ENCODE measurements at places on chromosomes 5 and 9. TPM values are rescaled to one million over a fixed set of nuclear protein-coding genes. Genes with fewer than 3 reads are reported as not detected.

DNA sequence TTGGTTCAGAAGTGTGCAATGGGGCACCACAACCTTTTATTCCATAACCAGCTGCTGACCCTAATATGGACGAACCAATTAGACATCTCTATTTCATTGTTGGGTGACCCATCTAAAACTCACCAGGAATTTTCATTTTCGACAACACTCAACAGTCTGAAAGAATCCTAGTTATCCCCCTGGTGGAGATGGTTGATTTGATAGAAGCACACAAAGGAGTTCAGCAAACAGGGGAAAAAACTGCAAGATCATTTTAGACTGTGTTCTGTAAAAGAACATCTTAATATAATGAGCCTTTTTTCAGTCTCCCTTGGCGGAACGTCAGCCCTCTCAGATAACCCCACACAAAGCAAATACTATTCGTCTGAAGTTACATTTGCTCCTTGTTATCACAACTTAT lies 367.4 kb downstream of the KIAA0825 start:
- DNase-seq: no peak

C5orf34 gene
- 1.1 TPM for total RNA-seq

DNA sequence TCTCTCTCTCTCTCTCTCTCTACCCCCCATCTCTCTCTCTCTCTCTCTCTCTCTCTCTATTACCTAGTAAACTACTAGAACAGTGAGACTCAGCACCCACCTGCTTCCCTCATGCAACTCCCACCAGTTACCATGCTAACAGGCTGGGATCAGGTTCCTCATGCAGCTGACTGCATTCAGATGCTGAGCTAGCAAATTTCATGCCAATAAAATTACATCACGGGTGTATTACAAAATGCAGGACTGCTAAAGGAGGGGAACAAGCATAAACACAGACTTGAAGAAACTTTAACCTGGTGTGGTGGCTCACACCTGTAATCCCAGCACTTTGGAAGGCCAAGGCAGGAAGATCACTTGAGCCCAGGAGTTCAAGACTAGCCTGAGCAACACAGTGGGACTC lies 76.0 kb downstream of the CEMIP2 start:
- DNase-seq: no peak

- no peak for DNase-seq
These were observed 41.9 kb downstream of the STK10 start for GRCh38 chr5:172145870-172146747.

DNA sequence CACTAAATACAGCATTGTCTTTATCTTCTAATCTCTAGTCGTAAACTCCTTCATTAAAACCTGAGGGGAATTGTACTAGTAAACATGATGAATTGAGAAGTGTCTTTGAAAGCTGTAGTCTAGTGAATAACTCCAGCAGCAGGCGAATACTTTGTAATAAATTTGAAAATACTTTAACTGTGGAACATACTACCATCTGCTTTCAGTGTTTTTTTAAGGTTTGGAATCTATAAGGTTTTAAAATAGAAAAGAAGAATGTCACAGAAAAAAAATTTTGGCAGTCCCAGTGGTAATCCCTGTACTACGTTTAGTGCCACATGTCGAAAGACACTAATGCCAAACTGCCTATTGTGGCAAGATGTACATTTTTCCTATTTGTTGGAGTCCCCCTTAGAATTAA lies 379.0 kb upstream of the NUDT12 start:
- no peak for DNase-seq

DNA sequence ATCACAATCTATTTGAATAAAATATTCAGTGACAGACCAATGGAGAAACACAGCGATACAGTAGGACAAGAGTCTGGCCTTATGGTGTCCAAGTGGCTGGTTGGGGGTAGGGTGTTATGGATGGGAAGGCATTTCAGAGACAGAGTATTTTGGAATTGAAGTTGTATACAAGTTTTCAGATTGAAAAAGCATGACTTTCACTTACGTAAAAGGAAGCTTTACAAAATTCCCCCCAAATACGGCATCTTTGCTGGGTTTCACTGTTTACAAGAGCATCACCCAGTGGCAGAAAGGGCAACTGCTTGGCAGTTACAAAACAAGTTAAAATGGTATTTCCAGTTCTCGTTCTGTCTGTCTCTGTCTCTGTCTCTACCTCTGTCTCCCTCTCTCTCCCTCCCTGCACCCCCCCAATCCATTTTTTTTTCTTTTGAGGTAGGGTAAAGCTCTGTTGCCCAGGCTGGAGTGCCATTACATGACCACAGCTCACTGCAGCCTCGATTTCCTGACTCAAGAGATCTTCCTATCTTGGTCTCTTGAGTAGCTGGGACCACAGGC lies 86.2 kb downstream of the PTPN3 start:
- DNase-seq: no peak

- DNase-seq: no peak
These were observed 89.9 kb downstream of the CTNND2 start for GRCh38 chr5:11814373-11814772.

FAM221B gene
- total RNA-seq: not detected

- no peak for DNase-seq
These were observed at the start of gene CCL21 for GRCh38 chr9:34710023-34710422. CCL21 (minus strand) TSS chr9:34710136; CDS start chr9:34710066, 70 bp downstream.

DNA sequence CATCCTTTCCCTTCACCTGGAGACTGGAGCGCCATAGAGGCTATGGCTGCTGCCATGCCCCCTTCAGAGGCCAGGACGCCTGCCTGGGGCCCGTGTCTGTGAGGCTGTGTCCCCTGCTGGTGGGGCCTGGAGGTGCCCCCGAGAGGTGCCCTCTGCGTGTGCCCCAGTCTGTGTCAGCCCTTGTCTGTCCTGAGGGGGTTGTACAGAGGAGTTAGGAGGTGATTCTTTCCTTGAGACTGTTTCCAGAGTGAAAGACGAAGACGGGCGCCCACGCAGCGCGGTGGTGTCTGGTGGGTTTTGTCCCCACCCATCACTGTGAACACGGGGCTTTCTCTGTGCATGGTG lies 24.6 kb downstream of the TRAF2 start:
- DNase-seq: no peak

- DNase-seq: no peak
These were observed 43.7 kb upstream of the ABL1 start for GRCh38 chr9:130791303-130791894.

ECSCR gene
- total RNA-seq: not detected

GRCh38 chr5:179378441-179379271 lies 33.4 kb upstream of the ADAMTS2 start:
- no peak for DNase-seq

DNA sequence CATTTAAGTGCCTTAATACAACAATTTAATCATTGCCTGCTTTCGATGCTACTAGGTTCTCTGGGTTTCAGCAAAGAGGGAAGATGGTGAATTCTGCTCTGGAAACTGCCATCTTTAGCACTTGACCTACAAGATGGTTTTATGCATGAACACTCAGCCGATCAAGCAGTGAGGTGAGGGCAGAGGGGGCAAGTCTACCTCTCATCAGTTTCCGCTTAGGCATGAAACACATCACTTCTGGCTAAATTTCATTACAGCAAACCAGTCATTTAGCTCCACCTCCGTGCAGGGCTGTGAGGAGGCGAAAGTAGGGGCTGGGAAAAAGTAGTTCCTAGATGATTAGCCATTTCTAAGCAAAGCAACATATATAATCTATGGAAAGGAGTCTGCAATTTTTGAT lies 1018.0 kb downstream of the CDH18 start:
- no peak for DNase-seq

- no peak for DNase-seq
These were observed 369.1 kb upstream of the DAP start for GRCh38 chr5:11130131-11130530.

- no peak for DNase-seq
These were observed 39.7 kb downstream of the ROPN1L start for GRCh38 chr5:10481241-10481935.

- DNase-seq: no peak
These were observed 37.4 kb downstream of the ZFAND5 start for GRCh38 chr9:72327631-72328030.

DNA sequence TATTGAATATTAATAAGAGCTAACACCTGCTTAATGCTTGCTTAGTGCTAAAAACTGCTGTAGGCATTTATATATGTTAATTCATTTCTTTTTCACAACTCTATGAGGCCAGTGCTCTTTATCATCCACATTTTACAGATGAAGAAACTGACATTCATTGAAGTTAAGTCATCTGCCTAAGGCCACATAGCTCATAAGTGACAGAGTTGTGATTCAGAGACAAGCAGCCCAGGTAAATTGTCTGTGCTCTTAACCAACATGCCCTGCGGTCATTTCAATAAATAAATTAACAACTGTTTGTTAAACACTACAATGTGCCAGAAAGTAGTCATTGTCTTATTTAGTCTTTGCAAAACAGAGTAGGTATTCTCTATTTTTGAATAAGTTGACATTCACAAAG lies 1354.4 kb upstream of the C9orf72 start:
- peak; percentile 25 for DNase-seq

KLHL3 gene
- 1.6 TPM for total RNA-seq

SPINK7 gene
- not detected for total RNA-seq

- no peak for DNase-seq
These were observed 42.6 kb downstream of the ARRDC3 start for GRCh38 chr5:91340532-91340931.

GRAMD2B gene
- 44.2 TPM for total RNA-seq

SPINK1 gene
- total RNA-seq: not detected

DIRAS2 gene
- 2.8 TPM for total RNA-seq

DNA sequence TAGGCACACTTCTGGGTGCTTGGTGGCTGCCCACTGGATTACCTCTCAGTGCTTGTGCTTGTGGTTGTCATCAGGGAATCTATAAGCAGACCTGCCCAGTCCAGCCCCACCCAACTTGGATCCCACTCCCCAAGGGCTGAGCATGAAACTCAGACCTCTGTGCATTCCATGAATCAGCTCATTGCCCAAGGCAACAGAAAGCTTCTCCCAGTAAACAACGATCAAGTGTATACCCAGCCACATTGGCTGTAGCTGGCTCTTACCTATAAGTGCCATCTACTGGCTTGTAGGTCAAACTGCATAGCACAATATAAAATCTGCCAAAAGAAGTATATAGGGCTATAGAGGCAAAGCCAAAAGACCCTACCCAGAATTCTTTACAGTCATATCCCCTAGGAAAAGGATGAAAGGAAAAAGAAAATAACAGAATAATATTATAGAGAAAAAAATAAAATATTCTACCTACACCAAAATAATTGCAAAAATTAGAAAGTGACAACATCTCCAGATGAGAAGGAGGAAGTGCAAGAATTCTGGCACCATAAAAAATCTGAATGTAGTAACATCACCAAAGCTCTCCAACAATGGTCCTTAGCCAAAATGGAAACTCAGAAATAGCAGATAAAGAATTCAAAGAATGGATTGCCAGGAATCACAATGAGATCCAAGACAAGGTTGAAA lies 321.0 kb upstream of the TRPC7 start:
- DNase-seq: peak; percentile 5

ZBTB43 gene
- total RNA-seq: 11.8 TPM

PCDHGA7 gene
- total RNA-seq: 2.2 TPM

SLC34A1 gene
- total RNA-seq: not detected

DNA sequence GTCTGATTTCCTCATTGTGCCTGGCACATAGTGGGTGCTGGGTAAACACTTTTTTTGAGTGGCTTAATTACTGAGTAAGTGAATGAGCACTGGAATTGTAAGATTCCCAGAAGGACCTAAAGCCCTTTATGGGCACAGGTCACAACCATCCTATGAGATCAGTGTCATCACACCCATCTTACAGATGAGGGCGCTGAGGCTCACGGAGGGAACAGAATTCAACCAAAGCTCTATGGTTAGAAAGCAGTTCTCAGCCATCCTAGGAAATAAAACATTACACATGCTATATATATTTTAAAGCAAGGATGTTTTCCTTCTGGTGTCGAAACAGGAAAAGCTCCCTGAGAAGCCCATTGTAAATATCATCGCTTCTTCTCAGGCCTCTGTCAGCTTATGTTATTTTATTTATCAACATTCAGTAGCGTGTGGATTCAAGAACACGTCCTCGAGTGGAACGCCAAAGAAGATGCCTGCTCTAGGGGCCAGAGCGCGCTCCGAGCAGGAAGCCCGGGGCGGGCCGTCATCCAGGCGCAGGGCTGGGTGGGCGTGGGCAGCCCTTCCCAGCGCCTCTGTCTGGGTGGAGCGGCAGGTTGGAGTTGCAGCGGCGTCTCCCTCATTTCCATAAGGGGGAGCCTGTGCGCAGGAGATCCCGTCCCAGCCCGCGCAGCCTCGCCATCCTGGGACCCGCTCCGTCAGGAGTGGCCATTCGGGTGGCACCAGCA lies 155.8 kb upstream of the SMIM23 start:
- DNase-seq: no peak

GRCh38 chr5:74177961-74178360 lies 462.6 kb downstream of the ENC1 start:
- no peak for DNase-seq

- no peak for DNase-seq
These were observed 6.2 kb upstream of the OLFM1 start for GRCh38 chr9:135081264-135081660.

DNA sequence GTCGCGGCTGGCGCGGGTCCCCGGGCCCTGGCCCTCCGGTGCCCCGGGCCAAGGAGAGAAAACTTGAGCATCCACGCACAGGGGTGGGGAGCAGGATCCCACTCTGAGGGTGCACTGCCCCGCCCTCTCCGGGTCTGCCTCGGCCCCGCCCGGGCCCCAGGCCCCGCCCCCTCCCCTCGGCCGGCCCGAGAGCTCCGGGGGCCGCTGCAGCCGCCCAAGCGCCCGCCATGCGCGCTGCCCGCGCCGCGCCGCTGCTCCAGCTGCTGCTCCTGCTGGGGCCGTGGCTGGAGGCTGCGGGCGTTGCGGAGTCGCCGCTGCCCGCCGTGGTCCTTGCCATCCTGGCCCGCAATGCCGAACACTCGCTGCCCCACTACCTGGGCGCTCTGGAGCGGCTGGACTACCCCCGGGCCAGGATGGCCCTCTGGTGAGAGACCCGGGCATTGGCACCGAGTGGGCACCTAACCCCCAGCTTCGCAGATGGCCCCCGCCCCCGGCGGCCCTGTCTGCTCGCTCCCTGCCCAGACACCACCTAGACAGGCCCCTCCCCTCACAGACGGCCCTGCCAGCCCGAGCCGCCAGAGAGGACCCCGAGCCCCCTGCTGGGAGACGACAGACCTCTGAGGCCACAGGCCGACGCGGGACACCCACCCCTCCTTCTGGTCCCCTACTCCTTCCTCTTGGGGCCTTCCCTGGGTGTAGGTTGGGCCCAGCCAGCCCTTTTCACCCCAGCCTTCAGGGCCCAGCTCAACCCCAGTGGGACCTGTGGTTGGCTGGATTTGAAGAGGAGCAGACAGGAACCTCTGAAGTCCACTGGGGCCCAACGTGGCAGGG lies at the start of gene CERCAM:
CERCAM (plus strand) TSS at position 207 of the 831 bp plus-strand sequence; CDS start at position 228, 21 bp downstream.
- DNase-seq: no peak

- no peak for DNase-seq
These were observed 53.7 kb downstream of the MAP1B start for GRCh38 chr5:72160959-72161358.

DNA sequence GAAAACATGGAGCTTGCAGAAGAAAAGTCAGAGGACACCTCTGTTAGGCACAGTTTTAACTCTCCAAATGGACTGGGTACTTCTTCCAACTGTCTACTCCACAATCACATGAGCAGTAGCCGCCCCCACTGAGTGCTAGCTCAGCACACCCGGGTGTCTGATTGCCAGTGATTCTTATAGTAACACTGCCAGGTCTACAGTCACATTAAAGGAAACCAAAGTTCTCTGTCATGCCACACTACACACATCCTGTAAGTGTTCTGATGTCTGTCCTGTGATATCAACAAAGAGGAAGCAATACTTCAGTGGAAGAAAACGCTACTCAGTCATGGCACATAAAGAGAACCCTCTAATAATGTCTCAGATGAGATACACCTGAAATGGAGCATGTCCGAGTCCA lies at the start of gene HAVCR2:
HAVCR2 (minus strand) TSS at position 69 of the 400 bp plus-strand sequence; CDS start at position 8, 61 bp downstream.
- DNase-seq: no peak
